ENCODE measurements at places on chromosomes 4 and X.

DNA sequence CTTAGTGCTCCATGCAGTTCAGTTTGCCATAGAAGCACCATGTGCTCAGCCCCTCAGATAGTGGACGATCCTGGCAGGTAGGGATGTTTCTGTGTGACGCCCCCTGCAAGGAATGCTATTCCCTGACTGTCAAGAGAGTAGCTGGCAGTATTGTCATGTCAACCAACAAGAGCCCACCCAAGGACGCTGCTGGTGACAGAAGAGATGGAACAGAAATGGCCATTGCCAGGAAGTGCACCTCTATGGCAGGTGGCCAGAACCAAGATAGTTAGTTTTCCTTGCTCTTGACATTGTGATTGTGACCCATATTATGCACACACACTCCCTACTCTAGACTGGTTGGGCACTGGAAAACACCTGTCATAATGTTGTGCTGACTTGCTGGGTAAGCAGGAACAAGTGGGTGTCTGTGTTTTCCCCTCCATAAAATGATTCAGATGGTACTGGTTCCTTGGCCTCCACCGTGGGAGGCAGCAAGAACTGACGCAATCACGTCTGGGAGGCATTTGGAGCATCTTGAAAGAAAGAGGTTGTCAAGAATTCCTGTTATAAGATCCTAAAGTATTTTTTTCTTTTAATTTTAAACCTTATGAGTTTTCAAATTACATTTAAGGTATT, 507.9 kb downstream of the MID1IP1 start:
- no peak for DNase-seq

DNA sequence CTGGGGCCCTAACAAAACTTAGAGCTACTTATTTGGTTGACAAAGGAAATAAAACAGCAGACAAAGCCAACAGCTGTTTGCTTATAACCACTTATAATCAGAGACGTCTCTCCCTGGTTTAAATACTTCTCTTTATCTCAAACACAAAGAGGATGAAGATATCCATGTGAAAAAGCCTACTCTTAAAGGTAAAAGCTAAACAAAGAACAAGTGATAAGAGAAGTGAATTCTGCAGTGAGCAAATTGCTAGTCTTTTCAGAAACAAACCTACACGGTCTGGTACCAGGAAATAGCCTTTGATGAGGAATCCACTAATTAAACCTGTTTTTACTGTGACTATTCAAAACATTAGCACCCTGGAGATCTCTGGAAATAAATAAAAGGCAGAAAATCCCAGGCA, 46.7 kb downstream of the GRIA3 start:
- no peak for DNase-seq

DNA sequence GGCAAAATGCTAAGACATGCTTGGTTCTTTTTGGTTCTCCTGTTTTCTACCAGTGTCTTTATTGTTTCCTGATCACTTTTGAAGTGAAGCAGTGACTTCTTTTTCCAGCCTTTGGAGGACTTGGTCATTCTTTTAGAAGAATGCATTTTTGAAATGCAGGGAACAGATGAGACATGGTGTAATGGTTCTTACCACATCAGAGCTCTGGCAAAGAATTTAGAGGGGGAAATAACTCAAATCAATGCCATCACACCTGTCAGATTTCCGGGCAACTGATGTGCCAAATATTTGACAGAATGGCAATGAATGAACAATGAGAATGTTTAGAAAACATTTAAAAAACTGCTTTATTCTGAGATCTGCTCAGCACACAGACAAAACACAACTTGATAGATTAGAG, 519.6 kb downstream of the IQCM start:
- no peak for DNase-seq

DNA sequence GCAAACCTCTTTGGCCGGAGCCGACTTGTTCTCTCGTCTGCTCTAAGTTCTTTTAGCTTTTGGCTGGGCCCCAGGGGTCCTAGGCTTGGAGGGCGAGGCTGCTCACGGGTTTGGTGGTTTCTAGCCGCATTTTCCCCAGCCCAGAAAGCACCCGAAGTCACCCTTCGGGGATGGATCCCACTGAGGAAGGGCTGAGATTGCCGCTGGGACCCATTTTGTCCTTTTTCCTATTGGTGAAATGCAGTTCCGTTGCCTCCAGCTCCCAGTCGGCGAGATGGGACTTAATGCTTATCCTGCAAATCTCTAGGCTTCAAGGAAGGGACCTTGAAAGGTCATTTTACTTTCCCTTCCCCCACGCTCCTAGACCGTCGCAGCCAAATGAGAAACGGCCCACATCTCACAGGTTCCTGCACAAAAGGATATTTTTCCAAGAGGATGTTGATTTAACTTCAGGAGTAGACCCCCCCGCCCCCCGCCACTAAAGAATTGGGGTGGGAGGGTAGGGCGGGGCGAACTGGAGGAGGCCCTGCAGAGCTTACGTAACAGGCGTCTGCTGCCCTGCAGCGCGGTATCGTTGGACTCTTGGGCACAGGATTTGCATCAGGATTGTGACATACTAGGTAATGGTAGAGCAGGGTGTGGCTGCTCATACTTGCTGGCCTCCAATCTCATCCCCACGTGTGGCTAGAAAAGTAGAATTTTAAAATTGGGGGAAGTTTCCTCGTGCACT, 564 bp downstream of the PGK1 start:
- no peak for DNase-seq

- DNase-seq, result no peak
Measured at GRCh38 chrX:100413229-100413628, 3.2 kb upstream of the PCDH19 start.

GRCh38 chr4:53645108-53645507, 53.8 kb upstream of the LNX1 start:
- no peak for DNase-seq

GRCh38 chr4:149980941-149981340, 97.3 kb upstream of the DCLK2 start:
- DNase-seq, result no peak

DNA sequence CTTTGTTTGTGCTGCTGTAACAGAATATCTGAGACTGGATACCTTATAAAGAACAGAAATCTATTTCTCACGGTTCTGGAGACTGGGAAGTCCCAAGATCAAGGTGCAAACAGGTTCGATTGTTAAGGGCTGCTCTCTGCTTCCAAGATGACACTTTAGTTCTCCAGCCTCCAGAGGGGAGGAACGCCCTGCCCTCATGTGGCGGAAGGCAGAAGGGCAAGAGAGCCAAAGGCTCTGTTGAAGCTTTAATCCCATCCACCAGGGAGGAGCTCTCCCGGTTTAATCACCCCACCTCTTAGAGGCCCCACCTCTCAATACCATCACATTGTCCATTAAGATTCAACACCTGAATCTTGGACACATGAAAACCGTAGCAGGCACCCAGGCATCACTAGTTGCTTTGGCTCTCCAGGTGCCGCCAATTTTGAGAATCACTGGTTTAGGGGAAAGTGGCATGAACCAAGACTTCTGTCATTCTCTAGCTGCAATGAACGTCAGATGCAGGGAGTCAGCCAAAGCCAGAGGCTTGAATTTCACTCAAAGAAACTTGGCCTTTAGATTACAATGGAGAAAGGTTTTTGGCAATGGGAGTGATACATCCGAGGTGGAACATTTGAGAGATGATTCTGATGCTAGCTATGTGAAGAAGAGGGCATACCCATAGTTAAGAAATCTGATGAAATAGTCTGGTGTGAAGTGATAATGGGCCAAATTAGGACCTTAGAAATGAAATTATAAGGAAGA, 15.7 kb downstream of the FHL1 start:
- DNase-seq, result no peak

DNA sequence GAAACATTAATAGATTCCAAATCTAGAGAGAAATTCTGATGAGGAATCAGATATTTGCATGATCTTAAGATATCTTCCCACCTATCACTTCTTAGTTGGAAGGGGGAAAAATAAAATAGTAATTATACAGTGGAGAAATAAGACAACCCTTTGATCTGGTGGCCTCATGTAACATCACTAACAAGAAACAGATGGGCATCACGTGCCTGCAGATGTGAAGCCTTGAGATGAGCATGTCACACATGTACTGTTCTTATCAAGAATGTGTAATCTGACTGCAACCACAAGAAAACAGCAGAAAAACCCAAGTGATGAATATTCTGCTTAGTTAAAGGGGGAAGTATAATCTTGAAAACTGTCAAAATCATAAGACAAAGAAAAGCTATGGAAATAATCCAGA, 31.4 kb upstream of the NKX6-1 start:
- DNase-seq, result no peak

GRCh38 chr4:2151544-2151943, 90.4 kb downstream of the HAUS3 start:
- DNase-seq, result no peak

- DNase-seq, result no peak
Measured at GRCh38 chr4:149987330-149988086, 90.7 kb upstream of the DCLK2 start.

DNA sequence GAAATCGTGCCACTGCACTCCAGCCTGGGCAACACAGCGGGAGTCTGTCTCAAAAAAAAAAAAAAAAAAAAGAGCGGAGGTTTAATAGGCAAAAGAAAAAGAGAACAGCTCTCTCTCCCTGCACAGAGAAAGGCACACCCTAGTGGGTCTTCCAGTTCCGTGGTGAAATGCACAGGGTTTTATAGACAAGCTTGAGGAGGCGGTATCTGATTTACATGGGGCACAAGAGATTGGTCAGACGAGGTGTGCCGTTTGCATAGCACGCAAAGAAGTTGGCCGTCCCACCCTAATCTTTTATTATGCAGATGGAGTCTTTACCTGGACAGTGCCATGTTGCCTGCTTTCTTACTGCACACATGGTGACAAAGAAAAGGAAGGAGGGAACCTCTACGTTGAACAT, 33.5 kb upstream of the REST start:
- no peak for DNase-seq

DNA sequence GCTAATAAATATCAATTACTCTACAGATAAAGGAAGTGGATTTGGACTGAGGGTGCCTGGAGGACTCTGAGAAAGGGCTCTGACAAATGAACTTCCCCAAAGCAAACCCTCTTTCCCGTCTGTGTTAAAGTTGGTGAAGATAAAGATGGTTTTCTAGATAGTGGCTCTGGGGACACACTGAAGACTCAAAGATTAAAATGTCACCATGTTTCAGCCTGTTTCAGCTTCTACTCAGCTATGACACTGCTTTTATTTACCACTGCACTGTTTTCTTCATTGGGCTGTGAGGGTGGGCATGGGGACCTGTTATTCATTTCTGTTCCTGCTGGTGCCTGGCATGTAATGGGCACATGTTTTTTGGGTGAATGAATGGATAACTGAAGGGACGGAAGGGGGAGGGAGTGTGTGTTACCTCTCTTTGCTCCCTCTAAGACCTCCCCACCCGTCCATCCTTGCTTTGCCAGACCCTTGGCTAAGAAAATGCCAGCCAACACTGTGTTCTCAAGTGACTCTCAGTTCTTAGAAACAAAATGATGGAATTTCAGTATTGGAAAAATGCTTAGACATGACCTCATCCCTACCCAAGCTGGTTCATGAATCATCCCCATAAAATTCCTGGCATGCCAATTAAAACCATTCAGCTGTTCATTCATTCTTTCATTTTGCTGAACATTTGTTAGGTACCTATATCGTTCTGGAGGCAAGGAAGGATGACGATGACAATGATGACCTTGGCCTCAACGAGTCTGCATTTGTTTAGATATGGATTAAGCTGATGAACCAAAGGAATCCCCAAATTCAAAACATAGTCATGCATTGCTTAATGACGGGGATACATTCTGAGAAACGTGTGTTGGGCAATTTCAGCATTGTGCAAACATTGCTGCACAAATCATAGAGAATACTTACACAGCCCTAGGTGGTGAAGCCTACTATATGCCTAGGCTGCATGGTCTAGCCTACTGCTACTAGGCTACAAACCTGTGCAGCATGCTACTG, 13.4 kb upstream of the STK32B start:
- DNase-seq, result no peak

DNA sequence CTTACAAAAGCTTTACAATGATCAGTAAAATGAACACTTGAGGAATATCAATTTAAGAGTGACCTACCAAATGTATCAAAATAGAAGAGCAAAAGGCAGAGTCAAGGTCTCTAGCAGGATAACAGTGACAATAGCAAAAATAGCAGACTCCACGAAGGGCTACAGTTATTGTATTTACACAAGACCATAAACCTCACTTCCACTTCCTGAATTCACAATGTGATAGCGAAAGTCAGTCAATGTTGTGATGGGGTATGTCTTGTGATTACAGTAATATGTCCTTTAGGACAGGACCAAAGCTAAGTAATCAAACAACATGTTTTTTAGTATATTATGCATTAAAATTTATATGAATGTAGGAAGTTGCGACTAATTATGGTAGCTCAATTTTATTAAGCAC, 139.6 kb downstream of the IQCM start:
- DNase-seq, result no peak

- DNase-seq, result no peak
Measured at GRCh38 chrX:13090339-13091110, 46.1 kb upstream of the FAM9C start.

DNA sequence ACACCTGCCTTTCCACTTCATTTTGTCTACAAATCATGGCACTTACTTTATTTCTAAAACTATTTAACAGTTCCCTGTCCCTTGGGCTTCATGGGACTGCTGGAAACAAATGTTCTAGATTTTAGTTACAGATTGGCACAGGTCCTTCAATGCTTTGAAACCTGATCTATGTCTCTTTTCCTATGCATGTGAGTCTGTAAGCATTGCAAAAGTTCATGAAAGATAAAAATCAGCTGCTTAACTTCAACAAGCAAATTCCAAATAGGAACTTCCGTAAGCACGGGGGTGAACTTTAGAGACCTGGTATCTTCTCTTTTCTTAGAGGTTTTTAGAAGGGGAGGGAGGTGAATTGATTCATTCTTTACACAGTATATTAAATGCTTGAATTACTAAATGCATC, 9.5 kb downstream of the LGI2 start:
- no peak for DNase-seq

DNA sequence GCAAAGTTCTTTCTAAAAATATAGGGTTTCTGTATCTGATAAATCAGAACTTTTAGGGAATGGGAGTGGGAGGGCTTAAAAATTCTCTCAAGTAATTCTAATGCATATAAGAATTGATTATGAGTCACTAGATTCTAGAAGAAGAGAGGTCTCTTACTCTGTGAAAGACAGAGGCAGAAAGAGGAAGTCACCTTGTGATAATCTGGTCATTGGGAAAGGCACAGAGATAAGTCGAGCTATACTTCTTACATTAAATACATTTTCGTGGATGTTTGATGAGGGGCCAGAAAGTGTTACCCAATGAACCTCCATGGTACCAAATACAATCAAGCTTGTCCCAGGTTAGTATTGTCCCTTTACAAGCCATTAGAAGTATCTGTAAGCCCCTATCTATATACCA, 134.4 kb downstream of the MAD2L1 start:
- no peak for DNase-seq

- no peak for DNase-seq
Measured at GRCh38 chr4:11537846-11538245, 109.2 kb upstream of the HS3ST1 start.

DNA sequence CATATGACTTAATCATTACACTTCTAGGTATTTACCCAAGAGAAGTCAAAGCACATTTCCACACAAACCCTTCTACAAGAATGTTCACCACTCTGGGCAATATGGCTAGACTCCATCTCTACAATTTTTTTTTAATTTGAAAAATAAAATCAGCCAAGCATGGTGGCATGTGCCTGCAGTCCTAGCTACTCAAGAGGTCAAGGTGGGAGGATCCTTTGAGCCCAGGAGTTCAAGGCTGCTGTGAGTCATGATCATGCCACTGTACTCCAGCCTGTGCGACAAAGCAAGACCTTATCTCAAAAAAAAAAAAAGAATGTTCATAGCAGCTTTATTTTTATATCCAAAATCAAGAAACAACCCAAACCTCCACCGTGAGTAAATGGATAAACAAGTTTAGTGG, 70.3 kb upstream of the MBNL3 start:
- no peak for DNase-seq

- no peak for DNase-seq
Measured at GRCh38 chr4:128906581-128906980, 97.1 kb downstream of the JADE1 start.

GRCh38 chrX:31656013-31656412, 584.2 kb upstream of the FTHL17 start:
- DNase-seq, result no peak
